ENCODE measurements at places on chromosomes 2 and 18.

GRCh38 chr2:694906-695510, 17.8 kb upstream of the TMEM18 start:
- H3K27ac ChIP-seq, result no peak overlapping the region
- no peak overlapping the region for H3K4me3 ChIP-seq
- H3K4me1 ChIP-seq, result no peaks in the 10 kb centered on the region
- no peaks in the 10 kb centered on the region for H3K27me3 ChIP-seq
- no peaks in the 10 kb centered on the region for H3K36me3 ChIP-seq

DNA sequence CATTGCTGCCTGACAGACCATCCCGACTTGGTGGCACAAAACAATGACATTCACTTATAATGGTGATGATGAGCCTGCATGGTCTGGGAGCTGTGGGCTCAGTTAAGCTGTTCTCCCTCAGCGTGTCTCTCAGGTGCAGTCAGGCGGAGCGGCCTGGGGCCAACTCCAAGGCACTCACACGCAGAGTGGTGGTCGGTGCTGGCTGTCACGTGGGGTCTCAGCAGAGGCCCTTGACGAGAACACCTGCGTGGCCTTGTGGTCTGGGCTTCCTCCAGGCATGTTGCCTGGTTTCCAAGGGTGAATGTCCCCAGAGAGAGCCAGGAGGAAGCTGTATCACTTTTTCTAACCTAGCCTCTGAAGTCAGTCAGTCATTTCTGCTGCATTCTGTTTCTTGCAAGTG, 29.8 kb downstream of the ARMC9 start:
- H3K4me3 ChIP-seq, result no peak overlapping the region
- H3K4me1 ChIP-seq, result peaks cover 5% of the 10 kb centered on the region
- H3K36me3 ChIP-seq, result no peaks in the 10 kb centered on the region
- no peak overlapping the region for H3K27ac ChIP-seq

GRCh38 chr18:41390309-41390708, 564.7 kb upstream of the PIK3C3 start:
- H3K4me3 ChIP-seq, result no peak overlapping the region
- DNase-seq, result no peak
- no peaks in the 10 kb centered on the region for H3K4me1 ChIP-seq
- H3K36me3 ChIP-seq, result no peaks in the 10 kb centered on the region

GRCh38 chr2:45568935-45569334, 42.1 kb downstream of the SRBD1 start:
- H3K4me3 ChIP-seq, result peak overlapping the region; percentile 78
- no peaks in the 10 kb centered on the region for H3K36me3 ChIP-seq
- no peak for DNase-seq

DNA sequence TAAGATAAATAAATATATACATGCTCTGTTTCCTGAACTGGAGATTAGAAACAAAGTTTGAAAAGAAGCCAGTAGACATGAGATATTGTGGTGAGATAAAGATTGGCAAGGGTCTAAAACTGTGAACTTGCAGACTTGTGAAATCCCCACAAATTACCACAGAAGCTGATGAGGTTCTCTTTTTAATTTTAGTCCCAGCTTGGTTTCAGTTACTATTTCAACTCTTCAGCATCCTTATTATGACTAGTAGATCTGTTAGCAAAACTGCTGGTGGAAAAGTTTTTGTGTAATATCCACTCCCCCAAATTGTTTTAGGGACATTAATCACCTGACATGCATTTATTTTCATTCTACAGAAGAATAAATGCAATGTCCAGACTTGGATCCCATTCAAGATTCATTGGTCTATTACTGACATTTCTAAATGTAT, 20.8 kb downstream of the RASGRP3 start:
- H3K4me3 ChIP-seq, result no peak overlapping the region
- peaks cover 35% of the 10 kb centered on the region for H3K4me1 ChIP-seq
- peak; percentile 25 for DNase-seq
- H3K36me3 ChIP-seq, result no peaks in the 10 kb centered on the region
- no peaks in the 10 kb centered on the region for H3K27me3 ChIP-seq
- H3K27ac ChIP-seq, result no peak overlapping the region

- no peaks in the 10 kb centered on the region for H3K27me3 ChIP-seq
- H3K4me3 ChIP-seq, result peak overlapping the region; percentile 99
- peak overlapping the region; percentile 34 for H3K27ac ChIP-seq
- peaks cover 89% of the 10 kb centered on the region for H3K36me3 ChIP-seq
- DNase-seq, result no peak
Measured at GRCh38 chr2:144505245-144505831, 14.6 kb downstream of the ZEB2 start.

GRCh38 chr18:40676668-40677067, 1278.4 kb upstream of the PIK3C3 start:
- DNase-seq, result no peak
- no peak overlapping the region for H3K27ac ChIP-seq
- no peak overlapping the region for H3K4me3 ChIP-seq
- no peaks in the 10 kb centered on the region for H3K4me1 ChIP-seq
- no peaks in the 10 kb centered on the region for H3K36me3 ChIP-seq
